ENCODE measurements at places on chromosomes 13 and 19.

DNA sequence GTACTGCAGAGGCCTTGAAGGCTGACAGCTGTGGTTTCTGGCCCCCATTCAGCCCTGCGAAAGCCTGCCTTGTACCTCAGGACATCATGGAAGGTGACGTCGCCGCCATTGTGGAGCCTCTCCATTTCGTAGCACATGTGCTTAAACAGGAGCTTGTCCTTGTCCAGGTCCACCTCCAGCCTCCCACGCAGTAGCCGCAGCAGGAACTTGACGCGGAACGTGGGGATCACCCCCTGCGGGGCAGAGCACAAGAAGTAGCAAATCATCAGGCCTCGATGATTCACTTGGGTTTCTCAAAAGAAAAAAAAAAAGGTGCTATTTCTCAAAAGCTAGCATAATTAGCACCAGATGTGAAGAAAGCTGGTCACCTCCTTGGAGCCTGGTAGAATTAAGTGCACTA, 351.0 kb downstream of the NALCN start:
- no peak for DNase-seq

GRCh38 chr13:46121597-46122163, 16.8 kb upstream of the CPB2 start:
- peak; percentile 22 for DNase-seq

DNA sequence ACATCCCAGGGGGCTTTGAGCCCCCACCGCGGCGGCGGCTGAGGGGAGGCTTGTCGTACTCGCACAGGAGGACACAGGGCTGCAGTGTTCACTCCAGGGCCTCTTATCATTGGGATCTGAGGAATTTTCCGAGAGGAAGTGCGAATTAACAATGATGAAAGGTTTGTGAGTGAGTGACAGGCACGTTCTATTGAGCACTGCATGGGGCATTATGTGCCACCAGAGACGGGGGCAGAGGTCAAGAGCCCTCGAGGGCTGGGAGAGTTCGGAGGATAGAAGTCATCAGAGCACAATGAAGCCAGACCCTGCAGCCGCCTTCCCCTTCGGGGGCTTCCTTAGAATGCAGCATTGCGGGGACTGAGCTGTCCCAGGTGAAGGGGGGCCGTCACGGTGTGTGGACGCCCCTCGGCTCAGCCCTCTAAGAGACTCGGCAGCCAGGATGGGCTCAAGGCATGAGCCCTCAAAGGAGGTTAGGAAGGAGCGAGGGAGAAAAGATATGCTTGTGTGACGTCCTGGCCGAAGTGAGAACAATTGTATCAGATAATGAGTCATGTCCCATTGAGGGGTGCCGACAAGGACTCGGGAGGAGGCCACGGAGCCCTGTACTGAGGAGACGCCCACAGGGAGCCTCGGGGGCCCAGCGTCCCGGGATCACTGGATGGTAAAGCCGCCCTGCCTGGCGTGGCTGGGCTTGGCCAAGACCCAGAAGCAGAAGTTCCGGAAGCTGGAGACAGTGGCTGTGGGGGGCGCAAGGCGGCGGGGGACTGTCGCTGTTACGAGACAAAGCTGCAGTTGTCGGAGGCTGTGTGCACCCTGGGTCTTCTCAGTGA, 53.9 kb downstream of the MCF2L start:
- peak; percentile 98 for DNase-seq

DNA sequence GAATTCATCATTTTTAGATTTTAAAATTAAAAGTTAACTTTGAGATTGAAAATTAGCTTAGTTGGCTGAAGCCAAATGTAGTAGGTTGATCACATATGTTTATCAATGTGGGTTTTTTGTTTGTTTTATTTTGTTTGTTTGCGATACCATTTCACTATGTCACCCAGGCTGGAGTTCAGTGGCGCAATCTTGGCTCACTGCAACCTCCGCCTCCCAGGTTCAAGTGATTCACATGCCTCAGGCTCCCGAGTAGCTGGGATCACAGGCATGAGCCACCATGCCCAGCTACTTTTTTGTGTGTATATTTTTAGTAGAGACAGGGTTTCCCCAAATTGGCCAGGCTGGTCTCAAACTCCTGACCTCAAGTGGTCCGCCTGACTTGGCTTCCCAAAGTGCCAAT, 665.7 kb upstream of the SLC10A2 start:
- DNase-seq: no peak

DNA sequence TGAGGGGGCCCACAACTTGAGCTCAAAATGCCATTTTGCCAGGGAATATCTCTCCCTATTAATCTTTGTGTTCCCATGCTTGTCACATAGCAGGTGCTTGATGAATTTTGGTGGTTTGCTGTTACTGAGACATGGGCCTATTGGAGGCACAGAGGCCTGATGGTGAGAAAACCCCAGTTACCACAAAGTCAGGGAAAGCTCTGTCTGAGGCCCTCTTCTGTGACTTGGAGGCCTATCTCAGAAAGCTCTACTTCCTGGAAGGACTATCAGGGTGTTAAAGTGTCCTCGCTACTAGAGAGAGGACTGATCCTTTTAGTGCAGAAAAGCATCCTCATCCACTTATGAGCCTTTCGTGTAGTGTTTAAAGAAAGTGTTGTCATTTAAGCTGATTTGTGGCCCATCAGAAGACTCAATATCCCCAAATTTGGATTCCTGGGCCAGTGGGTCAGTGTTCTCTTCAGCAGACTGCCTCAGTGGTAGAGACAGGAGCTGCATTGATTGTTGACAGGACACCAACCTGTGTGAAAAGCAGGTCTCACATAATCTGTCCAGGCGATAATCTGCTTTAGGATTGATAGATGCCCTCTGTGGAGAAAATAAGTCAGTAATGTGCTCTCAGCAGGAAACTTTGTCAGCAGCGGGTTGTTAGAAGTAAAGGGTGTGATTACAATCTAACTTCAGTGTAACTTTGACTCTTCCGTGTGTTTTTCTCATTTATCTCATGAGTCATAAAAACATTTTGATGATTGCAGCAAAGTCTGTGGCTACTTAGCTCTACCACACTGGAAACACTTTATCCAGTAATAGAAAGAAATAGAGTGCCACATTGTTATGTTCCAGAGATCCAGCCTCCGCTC, 121.0 kb downstream of the AKAP11 start:
- DNase-seq: no peak

DNA sequence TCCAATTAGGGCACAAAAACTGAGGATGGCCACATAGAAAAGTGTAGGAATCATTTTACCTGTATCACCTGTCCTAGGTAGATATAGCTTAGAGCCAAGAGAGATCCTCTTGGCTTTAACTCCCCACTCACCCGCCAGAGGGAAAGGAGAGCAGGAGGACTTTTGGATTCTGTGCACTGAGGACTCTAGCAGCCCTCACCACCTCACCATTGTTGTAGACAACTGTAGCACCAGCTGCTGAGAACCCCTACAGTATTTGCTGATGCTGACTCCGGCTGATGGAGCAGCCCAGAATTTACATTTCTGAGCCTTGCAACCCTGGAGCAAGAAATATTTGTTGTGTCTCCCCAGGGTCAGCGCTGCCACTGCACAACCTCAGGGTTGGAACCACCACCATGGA, 2044.4 kb downstream of the OLFM4 start:
- DNase-seq: no peak

GRCh38 chr19:39595950-39596349, 6.4 kb upstream of the LGALS13 start:
- no peak for DNase-seq

GRCh38 chr19:49555600-49556411, 24.6 kb downstream of the NOSIP start:
- peak; percentile 62 for DNase-seq

GRCh38 chr19:40392894-40393517, 3.0 kb upstream of the HIPK4 start:
- DNase-seq: peak; percentile 57

- no peak for DNase-seq
Observed at GRCh38 chr13:77289851-77290250, 37.0 kb downstream of the MYCBP2 start.

- DNase-seq: no peak
Observed at GRCh38 chr19:47514151-47514868, 553 bp downstream of the NAPA start.

GRCh38 chr13:48125794-48126228, 30.9 kb upstream of the MED4 start:
- peak; percentile 20 for DNase-seq

Measured in ELF-1 (cell line).